Naive thymus-derived CD4-positive, alpha-beta T cell (primary cell): ENCODE measurements at places on chromosomes 3 and 15. TPM values are rescaled to one million over a fixed set of nuclear protein-coding genes. Genes with fewer than 3 reads are reported as not detected.

WWTR1 gene
- total RNA-seq = 0.27 TPM

ILDR1 gene
- total RNA-seq = not detected

FBXO40 gene
- not detected for total RNA-seq

SETMAR gene
- total RNA-seq = 6.4 TPM

OR4M2 gene
- total RNA-seq = not detected

VGLL3 gene
- not detected for total RNA-seq

SPRED1 gene
- total RNA-seq = 1.1 TPM

APH1B gene
- total RNA-seq = 17.6 TPM

SEMA3B gene
- total RNA-seq = 1.5 TPM

PIERCE2 gene
- not detected for total RNA-seq

C2CD4B gene
- total RNA-seq = not detected

SEMA6D gene
- not detected for total RNA-seq

GABRR3 gene
- not detected in 2 replicates for total RNA-seq

CPLX3 gene
- total RNA-seq = 0.27 TPM

MFN1 gene
- 58.1 TPM for total RNA-seq

IQCH gene
- 0.22 TPM for total RNA-seq

DNA sequence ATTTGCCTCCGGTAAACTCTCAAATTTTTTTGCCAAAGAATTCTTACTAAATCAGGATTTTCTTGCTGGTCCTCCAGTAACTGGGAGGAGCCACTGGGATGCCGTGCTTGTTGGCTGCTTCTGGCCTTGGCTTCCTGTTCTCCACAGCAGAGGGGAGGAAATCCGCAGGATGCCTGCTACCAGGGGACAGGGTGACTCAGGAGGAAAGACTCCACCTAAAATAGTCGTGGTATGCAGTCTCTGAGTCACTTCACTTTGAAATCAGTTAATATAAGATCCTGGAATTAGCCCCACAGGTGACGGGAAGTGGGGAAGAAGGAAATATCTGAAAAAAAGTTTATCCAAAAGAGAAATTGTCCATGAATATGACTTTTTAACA is 6.5 kb upstream of the TM4SF18 start:
- no peaks in the 10 kb centered on the region for H3K4me1 ChIP-seq
- no peak overlapping the region for H3K4me3 ChIP-seq
- no peaks in the 10 kb centered on the region for H3K27me3 ChIP-seq

- H3K4me1 ChIP-seq = no peaks in the 10 kb centered on the region
- H3K27me3 ChIP-seq = no peaks in the 10 kb centered on the region
- H3K27ac ChIP-seq = no peak overlapping the region
- DNase-seq = no peak
- no peak overlapping the region for H3K4me3 ChIP-seq
Measured at GRCh38 chr3:8491271-8492144, 10.1 kb upstream of the LMCD1 start.

DNA sequence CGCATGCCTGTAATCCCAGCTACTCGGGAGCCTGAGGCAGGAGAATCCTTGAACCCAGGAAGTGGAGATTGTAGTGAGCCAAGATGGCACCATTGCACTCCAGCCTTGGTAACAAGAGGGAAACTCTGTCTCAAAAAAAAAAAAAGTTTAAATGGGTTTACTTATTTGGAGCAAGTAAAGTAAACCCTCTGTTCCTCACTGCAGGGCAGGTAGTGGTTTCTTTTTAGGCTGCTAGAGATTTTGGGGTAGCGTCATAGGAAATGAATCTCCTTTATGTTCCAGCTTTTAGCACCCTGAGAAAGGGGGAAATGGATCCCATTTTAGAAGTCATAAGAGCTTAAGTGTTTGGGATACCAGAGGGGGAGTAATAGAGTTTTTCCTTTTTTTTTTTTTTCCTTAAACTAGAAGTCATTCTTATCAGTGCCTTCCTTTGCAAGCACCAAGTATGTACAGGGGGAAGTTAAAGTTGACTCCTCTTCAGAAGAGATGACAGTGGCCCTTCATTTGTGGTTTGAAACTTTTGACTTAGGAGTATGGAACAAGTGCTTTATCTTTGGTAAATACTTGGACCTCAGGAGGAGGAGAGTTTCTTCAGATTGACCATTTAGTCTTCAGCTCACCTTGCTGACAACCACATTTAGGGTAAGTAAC is 8.0 kb downstream of the PXK start:
- no peak overlapping the region for H3K27ac ChIP-seq
- no peak for DNase-seq
- H3K4me3 ChIP-seq = no peak overlapping the region

DNA sequence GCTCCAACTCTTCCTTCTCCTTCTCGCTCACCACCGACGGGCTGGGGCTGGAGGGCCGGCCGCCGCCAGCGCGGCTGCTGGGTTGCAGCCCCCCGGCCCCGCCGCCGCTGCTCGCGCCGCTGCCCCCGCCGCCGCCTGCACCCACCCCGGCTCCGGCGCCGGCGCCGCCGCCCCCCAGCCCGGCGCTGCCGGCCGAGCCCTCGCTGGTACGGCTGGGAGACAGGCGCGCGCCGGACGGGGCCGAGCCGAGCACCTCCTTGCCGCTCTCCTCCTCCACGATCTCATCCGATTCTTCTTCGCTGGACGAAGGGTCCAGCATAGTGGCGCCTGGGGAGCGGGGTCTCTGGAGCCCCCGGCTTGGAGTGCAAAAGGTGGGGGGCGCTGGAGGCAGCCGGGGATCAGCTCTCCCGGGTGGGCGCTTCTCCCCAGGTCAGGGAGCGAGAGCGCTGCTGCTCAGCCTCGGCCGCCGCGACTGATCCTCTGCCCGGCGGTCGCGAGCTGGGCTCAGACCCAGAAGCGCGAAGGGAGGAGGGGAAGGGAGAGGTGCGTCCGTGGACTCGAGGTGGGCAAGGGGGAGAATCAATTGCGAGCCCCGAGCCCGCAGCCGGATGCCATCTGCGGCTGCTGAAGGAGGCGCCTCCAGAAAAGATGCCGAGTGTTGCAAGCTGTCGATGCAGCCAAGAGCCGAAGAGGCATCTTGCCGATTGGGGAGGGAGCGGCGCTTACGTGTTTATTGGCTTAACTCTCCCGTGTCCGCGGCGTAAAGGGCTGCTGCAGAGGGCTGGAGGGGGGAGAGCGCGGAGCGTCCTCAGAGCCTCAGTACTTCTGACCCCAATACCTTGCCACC is at the start of gene CADPS:
Gene CADPS (minus strand): TSS at position 706 of the 847 bp plus-strand sequence. CDS start 387 bp downstream, at position 319.
- DNase-seq = no peak
- H3K27ac ChIP-seq = no peak within 1 kb of the TSS
- no peaks in the 10 kb centered on the region for H3K4me1 ChIP-seq
- H3K27me3 ChIP-seq = peaks cover 6% of the 10 kb centered on the region
- H3K36me3 ChIP-seq = no peaks in the 10 kb centered on the region

GRCh38 chr3:125140818-125141595 is 71.5 kb downstream of the SLC12A8 start:
- H3K27ac ChIP-seq = peak overlapping the region; percentile 51
- H3K4me1 ChIP-seq = peaks cover 31% of the 10 kb centered on the region
- no peaks in the 10 kb centered on the region for H3K36me3 ChIP-seq
- no peak for DNase-seq
- peak overlapping the region; percentile 49 for H3K4me3 ChIP-seq

DNA sequence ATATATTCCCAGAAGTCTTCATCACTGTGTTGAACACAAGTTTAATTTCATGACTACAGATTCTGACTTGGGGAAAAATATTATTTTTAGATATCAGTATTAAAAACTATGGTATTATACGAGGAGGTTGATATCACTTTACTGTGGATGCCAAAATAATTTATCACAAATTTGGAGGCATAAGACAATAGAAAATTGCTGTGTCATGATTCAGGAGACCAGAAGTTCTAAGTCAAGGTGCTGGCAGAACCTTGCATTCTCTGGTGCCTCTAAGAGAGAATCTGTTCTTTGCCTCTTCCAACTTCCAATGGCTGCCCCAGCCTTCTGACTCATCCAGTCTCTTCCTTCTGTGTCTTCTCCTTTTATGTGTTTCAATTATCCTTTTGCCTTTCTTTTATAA is 325.0 kb upstream of the CNTN4 start:
- H3K27me3 ChIP-seq = no peaks in the 10 kb centered on the region
- DNase-seq = no peak
- H3K4me1 ChIP-seq = no peaks in the 10 kb centered on the region
- no peak overlapping the region for H3K27ac ChIP-seq
- H3K36me3 ChIP-seq = no peaks in the 10 kb centered on the region

- no peak for DNase-seq
- peaks cover 6% of the 10 kb centered on the region for H3K4me1 ChIP-seq
- H3K36me3 ChIP-seq = no peaks in the 10 kb centered on the region
- H3K27ac ChIP-seq = no peak overlapping the region
- H3K27me3 ChIP-seq = no peaks in the 10 kb centered on the region
Measured at GRCh38 chr3:130907966-130908365, 14.1 kb downstream of the ATP2C1 start.

DNA sequence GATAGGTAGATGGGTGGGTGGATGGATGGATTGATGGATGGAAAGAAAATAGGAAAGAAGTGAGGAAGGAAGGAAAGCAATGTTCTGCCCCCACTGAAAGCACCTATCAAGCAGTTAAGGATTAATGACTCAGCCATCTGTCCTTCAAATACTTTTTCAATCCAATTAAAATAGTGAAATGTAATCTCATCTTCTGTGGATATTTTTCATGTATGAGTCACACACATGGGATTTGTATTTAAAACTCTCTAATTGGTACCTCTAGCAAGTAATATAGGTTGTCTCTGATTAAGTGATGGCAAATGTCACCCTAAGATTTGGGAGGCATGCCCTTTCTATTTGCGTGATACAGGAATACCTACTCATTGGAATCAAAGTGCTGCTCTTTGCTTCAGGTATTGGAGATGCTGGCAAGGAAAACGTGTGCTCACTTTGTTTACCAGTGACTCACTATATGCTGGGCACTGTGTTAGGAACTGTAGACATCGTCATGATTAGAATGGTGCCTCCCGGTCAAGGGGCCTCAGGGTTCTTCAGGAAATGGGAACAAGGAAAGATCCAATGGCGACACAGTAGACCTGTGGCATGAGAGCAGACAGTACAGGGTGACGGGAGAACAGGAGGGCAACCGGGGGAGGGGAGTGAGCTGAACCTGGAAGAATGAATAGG is 230.1 kb downstream of the CLSTN2 start:
- peaks cover 3% of the 10 kb centered on the region for H3K27me3 ChIP-seq
- H3K4me1 ChIP-seq = no peaks in the 10 kb centered on the region
- no peak overlapping the region for H3K27ac ChIP-seq
- H3K4me3 ChIP-seq = no peak overlapping the region
- no peak for DNase-seq

- H3K27me3 ChIP-seq = no peaks in the 10 kb centered on the region
- no peak overlapping the region for H3K4me3 ChIP-seq
- no peak for DNase-seq
Measured at GRCh38 chr15:33031324-33031821, 163.1 kb downstream of the FMN1 start.

GRCh38 chr3:64019271-64019670 is 4.0 kb downstream of the PSMD6 start:
- peaks cover 17% of the 10 kb centered on the region for H3K4me1 ChIP-seq
- H3K36me3 ChIP-seq = peaks cover 21% of the 10 kb centered on the region
- no peak for DNase-seq
- peak overlapping the region; percentile 42 for H3K27ac ChIP-seq
- H3K4me3 ChIP-seq = no peak overlapping the region
- no peaks in the 10 kb centered on the region for H3K27me3 ChIP-seq

- no peak overlapping the region for H3K27ac ChIP-seq
- H3K36me3 ChIP-seq = no peaks in the 10 kb centered on the region
- DNase-seq = no peak
- H3K27me3 ChIP-seq = no peaks in the 10 kb centered on the region
- no peaks in the 10 kb centered on the region for H3K4me1 ChIP-seq
Measured at GRCh38 chr3:115928376-115928775, 305.1 kb downstream of the GAP43 start.

GRCh38 chr3:67662733-67663132 is 8.3 kb upstream of the SUCLG2 start:
- H3K27ac ChIP-seq = no peak overlapping the region
- no peaks in the 10 kb centered on the region for H3K36me3 ChIP-seq
- no peaks in the 10 kb centered on the region for H3K27me3 ChIP-seq

DNA sequence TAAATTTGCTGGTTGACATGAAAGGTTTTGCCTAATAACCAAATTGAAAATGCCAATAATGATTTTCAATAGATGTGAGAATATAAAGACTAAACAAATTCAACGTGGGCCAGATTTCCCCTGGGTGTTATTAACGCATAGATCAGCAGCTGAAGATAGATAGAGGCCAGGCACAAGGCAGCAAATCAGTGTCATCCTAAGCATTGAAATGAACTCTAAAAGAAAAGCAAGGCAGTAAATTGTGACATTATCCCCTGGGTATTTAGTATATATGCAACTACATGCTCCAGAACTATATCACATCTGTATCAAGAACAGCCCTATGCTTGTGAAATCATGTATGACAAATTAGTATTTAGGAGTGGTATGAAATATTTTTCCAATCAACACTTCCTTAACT is 167.1 kb upstream of the EPHA3 start:
- no peaks in the 10 kb centered on the region for H3K4me1 ChIP-seq
- no peaks in the 10 kb centered on the region for H3K27me3 ChIP-seq
- H3K4me3 ChIP-seq = no peak overlapping the region
- no peaks in the 10 kb centered on the region for H3K36me3 ChIP-seq
- H3K27ac ChIP-seq = no peak overlapping the region
- no peak for DNase-seq

- H3K27ac ChIP-seq = no peak overlapping the region
- no peak for DNase-seq
- H3K27me3 ChIP-seq = no peaks in the 10 kb centered on the region
- no peaks in the 10 kb centered on the region for H3K36me3 ChIP-seq
- H3K4me3 ChIP-seq = no peak overlapping the region
Measured at GRCh38 chr3:169861871-169862270, 7.9 kb downstream of the LRRC31 start.

GRCh38 chr3:39013921-39014509 is 37.7 kb downstream of the SCN11A start:
- H3K4me1 ChIP-seq = no peaks in the 10 kb centered on the region
- DNase-seq = no peak
- H3K27me3 ChIP-seq = no peaks in the 10 kb centered on the region
- no peak overlapping the region for H3K4me3 ChIP-seq
- no peak overlapping the region for H3K27ac ChIP-seq

DNA sequence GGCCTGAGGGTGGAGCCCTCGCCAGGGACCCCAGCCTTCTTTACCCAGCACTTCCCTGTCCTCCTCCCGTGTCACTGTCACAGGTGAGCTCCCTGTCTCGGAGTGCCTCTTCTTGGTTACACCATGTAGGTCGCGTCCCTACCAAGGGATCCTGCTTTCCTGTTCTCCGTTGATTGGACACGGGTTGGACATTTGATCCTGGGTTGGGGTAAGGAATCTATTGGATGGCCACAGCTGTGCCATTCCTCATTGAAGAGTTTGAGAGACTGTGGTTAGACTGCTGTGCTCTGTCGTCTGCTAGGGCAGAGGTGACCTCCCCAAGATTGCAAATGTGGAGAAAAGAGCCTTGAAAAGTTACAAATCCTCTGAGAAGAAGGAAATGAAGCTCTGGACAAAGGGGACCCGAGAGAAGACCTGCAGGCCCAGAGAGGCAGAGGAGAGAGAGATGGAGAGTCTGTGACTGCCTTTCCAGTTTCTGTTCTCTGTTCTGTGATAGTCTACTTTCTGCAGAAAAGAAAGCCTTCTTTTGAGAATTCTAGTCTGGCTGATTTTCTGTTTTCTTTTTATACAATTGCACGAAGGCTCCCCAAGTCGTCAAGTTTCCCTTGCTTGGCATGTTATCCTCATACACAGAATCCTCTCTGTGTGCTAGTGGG is 325.7 kb upstream of the RGMA start:
- no peak overlapping the region for H3K4me3 ChIP-seq
- no peaks in the 10 kb centered on the region for H3K36me3 ChIP-seq
- DNase-seq = no peak
- H3K4me1 ChIP-seq = no peaks in the 10 kb centered on the region
- H3K27ac ChIP-seq = no peak overlapping the region
